ENCODE measurements at places on chromosomes 7 and 10. TPM values are rescaled to one million over a fixed set of nuclear protein-coding genes. Genes with fewer than 3 reads are reported as not detected.

GRCh38 chr7:66505531-66506451 is 122.9 kb upstream of the KCTD7 start:
- no peak for DNase-seq

GRCh38 chr10:52111101-52111891 is 202.8 kb upstream of the DKK1 start:
- DNase-seq = no peak

- DNase-seq = no peak
These were observed 1060.5 kb downstream of the XPNPEP1 start for GRCh38 chr10:108862676-108863350.

DNA sequence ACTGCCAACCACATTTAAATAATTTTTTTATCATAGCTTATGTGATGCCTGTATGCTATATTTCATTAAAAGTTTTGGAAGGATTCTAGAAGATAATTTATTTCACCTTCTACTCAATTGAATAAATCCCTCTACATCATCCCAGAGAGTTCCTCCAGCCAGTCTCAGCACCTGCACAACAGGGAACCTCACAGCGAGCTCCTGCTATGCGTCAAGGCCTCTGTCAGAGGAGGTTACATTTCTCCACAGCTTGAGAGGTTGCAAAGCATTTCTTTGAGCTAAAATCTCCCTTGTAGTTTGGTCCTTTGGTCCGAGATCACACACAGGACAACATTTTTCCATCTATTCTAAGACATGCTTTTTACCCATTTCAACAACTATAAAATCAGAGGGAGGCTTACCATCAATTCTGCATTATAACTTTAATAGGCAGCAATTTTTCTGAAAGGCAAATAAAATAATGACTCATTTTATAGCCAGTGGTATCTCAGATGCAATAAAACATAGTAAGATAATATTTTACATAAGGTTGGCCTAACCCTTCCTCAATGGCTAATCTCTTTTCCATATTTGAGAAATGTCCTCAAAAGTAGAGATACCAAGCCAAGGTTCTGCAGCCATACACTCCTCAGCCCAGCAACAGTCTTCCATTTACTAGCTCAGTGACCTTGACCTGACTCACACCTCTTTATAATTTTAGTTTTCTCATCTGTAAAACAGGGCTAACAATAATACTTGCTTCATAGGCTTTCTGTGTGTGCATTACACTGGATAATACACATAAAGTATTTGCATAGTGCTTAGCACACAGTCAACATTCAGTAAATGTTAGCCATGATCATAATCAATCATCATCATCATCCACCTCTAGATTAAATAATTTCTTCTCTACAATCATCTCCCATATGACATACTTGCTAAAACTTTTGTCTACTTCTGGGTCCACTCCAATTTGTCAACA is 68.8 kb downstream of the DOCK4 start:
- no peak for DNase-seq

- no peak for DNase-seq
These were observed 104.1 kb downstream of the THSD7A start for GRCh38 chr7:11727864-11728263.

- DNase-seq = no peak
These were observed 39.3 kb downstream of the TRIM24 start for GRCh38 chr7:138499340-138499739.

GRCh38 chr10:14585287-14586193 is 189.2 kb downstream of the FAM107B start:
- DNase-seq = no peak

DNA sequence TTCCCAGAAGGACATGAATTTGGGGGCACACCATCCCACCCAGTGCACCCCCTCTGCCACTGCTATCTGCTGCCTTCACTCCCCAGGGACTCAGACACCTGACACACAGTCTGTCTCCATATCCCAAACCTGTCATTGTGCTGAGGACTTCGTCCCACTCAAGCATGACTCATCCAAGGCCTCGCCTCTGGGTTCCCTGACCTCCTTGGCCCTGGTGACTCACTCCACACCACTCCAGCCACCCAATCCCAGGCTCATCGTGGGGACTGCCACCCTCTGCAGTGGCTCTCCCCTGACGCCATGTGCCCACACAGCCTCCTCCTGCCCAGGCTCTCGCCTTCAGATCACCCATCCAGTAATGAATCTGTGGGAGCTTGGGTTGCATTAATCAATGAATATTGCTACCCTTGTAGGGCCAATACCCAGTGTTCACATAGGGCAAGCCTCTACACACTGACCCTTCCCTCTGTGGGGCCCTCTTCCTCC is 6.6 kb upstream of the INSIG1 start:
- no peak for DNase-seq

DNA sequence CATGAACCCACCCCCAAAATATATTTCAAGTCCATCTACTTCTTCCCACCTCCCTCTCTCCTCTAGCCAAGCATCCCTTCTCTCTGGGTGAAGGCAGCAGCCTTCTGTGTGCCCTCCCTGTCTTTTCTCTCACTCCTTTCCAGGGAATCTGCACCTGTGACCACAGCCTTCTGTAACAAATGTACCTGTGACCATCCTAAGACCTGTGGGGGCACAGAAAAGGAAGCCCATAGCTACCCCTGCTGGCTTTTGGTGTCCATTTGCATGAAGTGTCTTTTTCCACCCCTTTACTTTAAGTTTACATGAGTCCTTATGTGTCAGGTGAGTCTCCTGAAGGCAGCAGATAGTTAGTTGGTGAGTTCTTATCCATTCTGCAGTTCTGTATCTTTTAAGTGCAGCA is 2.0 kb upstream of the TBXAS1 start:
- DNase-seq = no peak

DNA sequence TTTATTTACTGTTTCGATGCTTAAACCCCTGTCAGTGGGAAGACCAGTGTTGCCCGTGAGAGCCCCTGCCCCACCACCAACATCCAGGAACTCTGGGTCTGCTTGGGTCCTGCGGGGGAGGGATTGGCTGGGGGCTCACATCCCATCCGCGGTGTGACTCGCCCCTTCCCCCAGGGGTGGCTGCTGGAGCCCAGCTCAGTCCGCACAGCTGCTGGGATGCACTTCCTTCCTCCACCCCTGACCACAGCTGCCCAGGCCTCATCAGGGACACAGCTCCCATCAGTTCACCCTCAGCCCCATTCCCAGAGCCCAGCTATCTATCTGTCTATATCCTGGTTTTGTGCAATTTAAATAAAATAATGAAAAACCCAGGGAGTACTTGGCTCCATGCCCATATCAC is 54.5 kb downstream of the JAKMIP3 start:
- no peak for DNase-seq

DNA sequence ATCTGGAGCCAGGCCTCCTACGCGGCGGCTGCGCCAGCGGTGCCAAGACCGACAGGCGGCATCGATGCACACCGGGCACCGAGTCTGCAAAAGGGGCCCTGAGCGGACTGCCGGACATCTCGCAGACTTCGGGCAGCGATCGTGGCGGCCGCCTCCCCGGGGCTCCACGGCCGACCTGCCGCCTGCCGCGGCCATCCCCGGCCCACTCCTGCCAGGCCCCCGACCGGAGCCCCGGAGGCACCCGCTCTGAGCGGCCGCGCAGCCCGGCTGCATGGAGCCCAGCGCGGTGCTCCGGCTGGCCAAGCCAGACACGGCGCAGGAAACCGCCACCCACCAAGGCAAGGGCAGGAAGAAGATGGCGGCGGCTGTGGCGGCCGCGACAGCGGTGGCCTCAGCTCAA is 154.2 kb upstream of the KCTD7 start:
- DNase-seq = no peak

GRCh38 chr10:931326-932318 is at the start of gene LARP4B:
TSS of gene LARP4B (minus strand) at chr10:931705. CDS start at chr10:885721, 45,984 bp downstream.
- peak; percentile 85 for DNase-seq

GRCh38 chr10:1148855-1149605 is 92.8 kb downstream of the WDR37 start:
- DNase-seq = no peak

DNA sequence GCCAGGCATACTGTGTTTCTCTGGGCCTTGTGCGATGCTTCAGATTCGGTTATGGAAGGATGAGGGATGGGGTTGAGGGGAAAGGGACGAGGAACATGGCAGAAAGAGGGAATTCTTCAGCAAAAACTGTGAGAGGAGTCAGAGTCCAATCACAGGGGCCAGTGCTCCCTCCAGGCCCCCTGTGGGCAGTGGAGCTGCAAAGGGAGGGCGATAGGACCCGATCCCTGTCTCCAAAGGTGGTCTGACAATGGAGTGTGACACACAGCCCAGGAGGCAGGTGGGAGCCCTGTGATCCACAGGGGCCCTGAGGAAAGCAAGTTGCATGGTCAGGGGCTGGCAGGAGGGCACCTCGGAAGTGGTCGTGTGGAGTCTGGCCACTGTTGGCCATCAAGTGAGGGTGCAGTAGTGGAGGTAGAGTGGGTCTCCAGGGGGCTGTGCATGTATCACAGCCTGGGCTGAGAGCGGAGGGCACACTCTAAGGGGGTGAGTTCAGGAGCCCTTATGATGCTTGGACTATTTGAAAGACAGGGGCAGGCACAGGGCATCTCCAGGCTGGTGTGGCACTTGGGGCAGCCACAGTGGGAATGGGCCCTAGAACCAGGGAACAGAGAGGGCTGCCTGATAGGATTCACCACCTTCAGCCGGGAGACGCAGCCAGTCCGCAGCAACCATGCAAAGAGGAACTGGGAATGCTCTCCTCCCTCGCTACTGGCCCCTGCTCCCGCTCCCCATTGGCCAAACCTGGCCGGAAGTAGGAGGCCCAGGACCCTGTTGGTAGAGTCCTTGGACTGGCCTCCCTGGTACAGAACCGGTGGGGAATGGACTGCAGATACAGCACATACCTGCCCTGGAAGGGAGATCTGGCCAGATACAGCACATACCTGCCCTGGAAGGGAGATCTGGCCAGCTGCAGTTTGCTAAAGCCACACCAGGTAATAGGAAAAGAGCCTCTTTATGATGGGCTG is 115.9 kb downstream of the ADCY1 start:
- DNase-seq = no peak

- DNase-seq = no peak
These were observed 9.5 kb downstream of the CYREN start for GRCh38 chr7:135160858-135161653.

DNA sequence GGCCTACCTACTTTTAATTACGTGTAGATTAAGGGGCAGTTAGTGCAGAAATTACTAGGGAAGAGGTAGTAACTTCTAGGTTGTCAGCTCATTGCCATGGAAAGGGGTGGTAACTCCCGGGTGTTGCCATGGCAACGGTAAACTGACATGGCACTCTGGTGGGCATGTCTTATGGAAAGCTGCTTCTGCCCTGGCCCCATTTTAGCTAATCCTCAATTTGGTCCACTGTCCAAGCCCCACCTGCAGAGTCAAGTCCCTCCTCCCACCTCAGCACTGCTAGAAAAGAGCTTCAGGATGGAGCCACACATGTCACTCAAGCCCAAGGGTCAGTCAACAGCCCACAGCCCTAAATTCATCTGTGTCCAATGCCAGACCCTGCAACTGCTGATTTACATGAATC is 7.5 kb upstream of the ZKSCAN1 start:
- no peak for DNase-seq

DNA sequence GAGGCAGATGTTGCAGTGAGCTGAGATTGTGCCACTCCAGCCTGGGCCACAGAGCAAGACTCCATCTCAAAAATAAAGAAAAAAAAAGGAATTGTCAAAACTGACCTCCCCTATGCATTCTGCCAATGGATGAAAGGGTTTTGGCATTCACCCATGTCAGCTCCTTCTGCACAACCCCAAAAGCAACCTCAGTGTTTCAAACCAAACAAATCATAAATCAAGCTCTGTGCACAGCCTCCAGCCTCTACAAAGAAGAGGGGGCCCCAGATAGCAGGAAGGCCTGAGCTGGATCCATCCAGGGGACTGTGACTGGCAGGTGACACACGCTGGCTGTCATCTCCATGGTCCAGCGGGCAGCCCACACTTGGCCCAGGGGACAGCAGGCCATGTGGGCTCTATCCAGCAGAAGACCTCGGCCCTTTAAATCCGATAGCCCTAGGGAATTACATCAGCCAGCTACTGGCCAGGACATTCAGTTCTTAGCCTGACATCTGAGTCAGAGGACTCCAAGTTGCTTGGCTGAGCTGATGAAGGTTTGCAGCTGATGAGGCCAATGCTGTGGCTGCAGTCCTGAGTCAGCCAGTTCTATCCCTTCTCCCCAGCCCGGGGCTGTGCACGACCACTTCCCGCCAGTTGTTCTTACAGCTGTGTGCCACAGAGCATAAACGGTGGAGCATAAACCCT is 52.0 kb upstream of the FIGNL1 start:
- no peak for DNase-seq

DNA sequence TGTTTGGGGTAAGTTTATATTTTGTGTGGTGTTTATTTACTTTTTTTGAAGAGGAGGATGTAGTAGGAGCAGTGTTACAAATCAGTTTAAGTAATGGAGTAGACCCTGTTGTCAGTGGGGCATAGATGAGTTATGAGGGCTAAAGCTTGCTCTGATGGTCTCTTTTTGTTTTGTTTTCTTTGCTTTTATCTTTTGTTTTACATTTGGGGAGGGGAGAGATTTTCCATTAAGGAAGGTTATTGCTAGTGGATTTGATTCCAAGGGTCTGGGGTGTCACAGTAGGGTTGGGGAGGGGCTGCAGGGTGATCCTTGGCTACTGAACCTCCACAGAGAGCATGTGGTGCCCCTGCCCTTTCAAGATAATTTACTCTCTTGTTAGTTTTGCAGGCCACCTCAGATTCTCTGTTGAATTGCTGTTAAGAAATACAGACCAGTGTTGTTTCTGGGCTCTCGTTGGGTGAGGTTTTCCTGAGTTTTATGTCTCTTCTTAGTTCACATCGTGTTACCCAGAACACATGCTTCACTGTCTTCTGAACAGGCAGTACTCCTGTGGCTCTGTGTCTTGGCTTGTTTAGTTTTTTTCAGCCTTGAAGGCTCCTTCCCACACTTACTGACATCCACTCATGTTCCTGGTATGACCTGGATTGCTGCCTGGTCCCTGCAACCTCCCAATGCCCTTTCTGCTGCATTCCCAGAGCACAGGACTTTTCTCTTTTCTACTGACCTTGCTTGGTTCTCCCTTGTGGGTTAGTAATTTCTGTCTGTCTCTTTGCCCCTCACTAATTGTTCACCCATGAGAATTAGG is 4.2 kb downstream of the KIFBP start:
- no peak for DNase-seq

- no peak for DNase-seq
These were observed 46.8 kb downstream of the SHH start for GRCh38 chr7:155765458-155765857.

Gene TBRG4
- total RNA-seq = 70.7 TPM

Gene FAM171A1
- total RNA-seq = 17.4 TPM

Gene SYNPO2L
- total RNA-seq = 0.13 TPM

Gene OR2A7
- 3.8 TPM for total RNA-seq

Gene LIPK
- total RNA-seq = not detected

Gene ZNF680
- 13.8 TPM for total RNA-seq

Gene UNC5B
- total RNA-seq = 3.5 TPM

Gene WIPF3
- 0.19 TPM for total RNA-seq

Gene APBB1IP
- total RNA-seq = 18.2 TPM

Gene SDHAF3
- 3.4 TPM for total RNA-seq

Gene AGAP6
- 13.2 TPM for total RNA-seq

Gene CALML3
- total RNA-seq = not detected

Measured in omental fat pad (tissue), 4 donors.